ENCODE measurements at places on chromosomes 4 and X.

DNA sequence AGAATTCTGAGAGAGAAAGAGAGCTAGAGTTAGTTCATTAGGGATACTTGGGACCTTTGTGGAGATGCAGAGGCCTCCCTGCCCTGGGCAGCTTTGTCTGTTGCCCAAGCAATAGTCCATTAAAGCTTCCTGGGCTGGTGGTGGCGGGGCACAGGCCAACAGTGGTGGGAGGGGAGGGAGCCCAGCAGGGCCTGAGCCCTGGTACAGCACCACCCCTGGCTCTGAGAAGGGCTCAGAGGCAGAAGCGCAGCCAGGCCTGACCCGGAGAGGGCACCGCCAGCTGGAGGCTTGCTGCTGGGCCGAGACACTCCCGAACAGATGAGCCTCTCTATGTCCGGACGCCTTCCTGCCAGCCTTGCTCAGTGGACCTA is 65.3 kb downstream of the EFNB1 start:
- DNase-seq: no peak

GRCh38 chr4:133483600-133484246 is 334.6 kb downstream of the PCDH10 start:
- peak; percentile 28 for DNase-seq

- no peak for DNase-seq
Observed at GRCh38 chrX:153935326-153935851, 552 bp upstream of the NAA10 start.

DNA sequence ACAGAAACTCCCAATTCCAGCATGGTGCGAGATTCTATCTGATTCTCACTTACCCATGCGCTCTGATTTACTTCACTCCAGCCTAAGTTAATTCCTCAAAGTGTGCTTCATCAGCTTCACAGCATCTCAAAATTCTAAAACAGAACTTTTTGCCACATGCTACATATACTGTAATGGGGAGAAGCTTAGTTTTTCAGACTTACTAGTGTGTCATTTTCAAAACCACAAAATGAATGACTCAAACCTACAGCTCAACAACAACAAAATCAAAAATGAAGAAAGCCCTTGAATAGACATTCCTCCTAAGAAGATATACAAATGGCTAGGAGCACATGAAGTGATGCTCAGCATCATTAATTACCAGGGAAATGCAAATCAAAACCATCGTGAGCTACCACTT is 14.9 kb downstream of the IRF2 start:
- no peak for DNase-seq

GRCh38 chrX:137575596-137576255 is 9.8 kb downstream of the ZIC3 start:
- DNase-seq: no peak

DNA sequence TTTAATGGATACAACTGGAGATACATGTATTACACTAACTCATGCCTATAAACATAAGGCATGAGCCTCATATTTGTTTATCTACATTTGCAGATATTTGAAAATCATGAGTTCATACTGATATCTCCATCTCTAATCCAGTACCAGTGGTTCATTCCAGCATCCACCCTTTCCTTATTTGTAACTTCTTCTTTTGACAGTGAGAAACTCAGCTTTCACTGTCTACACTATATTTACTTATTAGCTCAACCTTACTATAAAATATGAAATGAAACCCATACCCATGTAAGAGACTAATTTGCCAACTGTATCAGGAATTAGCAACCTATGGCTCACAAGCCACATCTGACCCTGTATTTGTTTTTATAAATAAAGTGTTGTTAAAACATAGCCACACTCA is 161.9 kb upstream of the GPRIN3 start:
- no peak for DNase-seq

DNA sequence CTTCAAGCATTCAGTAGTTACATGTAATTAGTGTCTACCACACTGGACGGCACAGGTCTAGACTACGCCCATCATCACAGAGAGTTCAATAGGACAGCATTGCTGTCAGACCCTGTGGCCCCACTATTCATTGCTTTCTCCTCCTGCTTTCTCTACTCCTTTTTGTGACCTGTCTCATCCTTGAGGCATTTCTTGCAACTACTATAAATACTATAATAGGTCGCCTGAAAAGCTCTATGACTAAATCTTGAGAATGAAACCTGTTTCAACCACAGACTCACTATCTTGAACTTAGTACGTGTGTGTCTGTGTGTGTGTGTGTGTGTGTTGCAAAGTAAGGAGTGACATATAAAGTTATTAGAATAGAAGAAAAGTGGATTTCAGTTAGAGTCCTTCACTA is 252.9 kb upstream of the KLF3 start:
- no peak for DNase-seq

GRCh38 chr4:53921856-53922255 is 142.5 kb downstream of the CHIC2 start:
- DNase-seq: no peak

DNA sequence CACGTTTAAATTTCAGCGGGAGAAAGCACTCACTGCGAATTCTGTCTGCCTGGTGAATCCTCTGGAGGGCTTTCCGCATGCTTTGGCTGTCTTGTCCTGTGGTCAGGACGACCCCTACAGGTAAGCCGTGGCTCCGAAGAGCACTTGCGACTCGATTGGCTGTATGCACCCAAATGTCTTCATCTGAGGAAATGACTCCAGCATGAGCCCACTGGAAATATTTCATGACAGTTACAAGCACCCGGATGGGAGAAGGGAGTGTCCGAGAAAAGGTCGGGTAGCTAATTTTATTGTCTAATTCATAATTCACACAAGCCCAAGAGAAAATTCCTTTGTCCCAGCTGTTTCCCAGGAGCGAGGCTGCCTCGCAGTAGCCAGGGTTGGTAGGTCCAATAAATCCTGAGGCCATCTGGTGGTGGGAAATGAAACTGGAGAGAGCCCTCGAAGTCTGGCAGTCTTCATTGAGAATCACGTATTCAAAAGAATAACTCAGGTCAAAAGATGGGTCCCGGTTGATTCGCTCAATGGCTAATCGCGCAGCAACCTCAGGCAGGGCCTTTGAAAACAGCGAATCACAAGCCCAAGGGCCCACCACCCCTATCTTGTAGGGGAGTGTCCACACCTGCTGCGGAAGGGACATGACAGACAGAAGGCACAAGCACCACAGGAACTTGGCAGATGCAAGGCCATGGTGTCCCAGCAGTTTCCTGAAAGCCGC is 6.6 kb downstream of the GUCY2F start:
- peak; percentile 70 for DNase-seq

All from tongue (tissue), 3 donors.